ENCODE measurements at places on chromosomes 4 and X. TPM values are rescaled to one million over a fixed set of nuclear protein-coding genes. Genes with fewer than 3 reads are reported as not detected.

The VCX3A gene
- not detected for polyA plus RNA-seq

GRCh38 chrX:48711929-48712505 is 15.5 kb downstream of the SUV39H1 start:
- no peak for DNase-seq

DNA sequence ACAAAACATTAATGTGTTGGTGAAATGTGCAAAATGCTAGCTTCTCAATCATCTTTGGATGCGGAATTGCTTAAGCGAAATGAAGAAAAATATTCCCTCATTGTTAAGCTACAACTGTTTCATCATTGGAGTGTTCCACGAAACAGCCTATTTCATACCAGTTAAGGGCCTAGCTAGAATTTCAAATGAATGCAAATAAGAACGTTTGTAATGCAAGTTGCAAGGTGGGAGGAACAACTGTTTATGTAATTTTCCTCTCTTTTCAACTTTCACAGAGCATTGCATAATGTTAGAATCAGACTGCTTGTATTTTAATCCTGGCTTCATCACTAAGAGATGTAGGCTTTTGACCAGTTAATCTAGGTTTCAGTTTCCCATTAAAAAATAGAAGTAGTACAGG is 480.1 kb downstream of the IL1RAPL1 start:
- DNase-seq = no peak

The PCDH18 gene
- 2.3 TPM for polyA plus RNA-seq

The CORIN gene
- 0.35 TPM for polyA plus RNA-seq

DNA sequence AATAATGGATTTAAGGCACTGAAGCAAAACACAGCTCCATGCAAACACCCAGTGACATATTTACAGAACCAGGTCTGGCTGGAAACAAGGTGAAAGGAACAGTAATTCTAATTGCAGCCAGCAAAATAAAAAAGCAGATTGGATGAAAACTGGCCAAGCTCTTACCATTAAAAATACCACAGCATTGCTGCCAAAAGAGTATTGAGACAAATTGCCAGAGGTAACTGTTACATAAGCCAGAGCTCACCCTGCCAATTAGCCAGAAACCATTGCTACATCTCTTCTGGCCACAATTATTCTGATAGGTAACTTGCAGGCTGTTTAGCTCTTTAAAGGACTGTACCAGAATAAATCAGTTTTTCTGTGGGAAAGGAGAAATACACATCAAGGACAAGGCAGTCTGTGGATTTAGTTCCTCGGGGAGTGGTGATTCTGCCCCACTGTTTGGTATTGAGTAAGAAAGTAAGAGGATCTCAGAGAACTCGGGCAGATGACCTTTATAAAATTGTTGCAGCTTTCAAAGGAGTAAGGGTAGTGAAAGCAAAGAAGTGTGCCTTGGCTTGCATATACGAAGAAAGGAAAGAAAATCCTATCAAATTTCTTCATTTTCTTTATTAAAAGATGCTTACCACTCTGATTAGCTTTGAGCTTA is 369.5 kb downstream of the PPP3CA start:
- DNase-seq = no peak

The VSIG1 gene
- not detected for polyA plus RNA-seq

GRCh38 chr4:138199568-138200235 is 42.4 kb downstream of the SLC7A11 start:
- no peak for DNase-seq
